ENCODE measurements at places on chromosomes 4 and X. TPM values are rescaled to one million over a fixed set of nuclear protein-coding genes. Genes with fewer than 3 reads are reported as not detected.

Gene PSAPL1
- not detected for polyA plus RNA-seq

Gene SHROOM4
- polyA plus RNA-seq: 0.65 TPM

Gene NUDT10
- polyA plus RNA-seq: 0.95 TPM

Gene SATL1
- not detected for polyA plus RNA-seq

Gene ADH1B
- polyA plus RNA-seq: 1,163 TPM

Gene C4orf51
- not detected for polyA plus RNA-seq

Gene CT55
- polyA plus RNA-seq: not detected

Gene ZRSR2
- polyA plus RNA-seq: 3.1 TPM

Gene HS6ST2
- 0.01 TPM for polyA plus RNA-seq

Gene FAM9C
- not detected for polyA plus RNA-seq

Gene ABLIM2
- polyA plus RNA-seq: 0.93 TPM

Gene CXCL6
- polyA plus RNA-seq: 3.0 TPM

Gene KLB
- polyA plus RNA-seq: 13.5 TPM

Gene PDGFRA
- 8.7 TPM for polyA plus RNA-seq

Gene MAGEB1
- polyA plus RNA-seq: not detected

Gene SPIN2A
- polyA plus RNA-seq: 0.54 TPM

Gene STARD8
- polyA plus RNA-seq: 1.8 TPM

Gene TMPRSS11E
- not detected for polyA plus RNA-seq

Gene CTSO
- polyA plus RNA-seq: 23.1 TPM

Gene S100G
- polyA plus RNA-seq: not detected

Gene OCIAD2
- polyA plus RNA-seq: 159 TPM

Gene AADAT
- polyA plus RNA-seq: 11.1 TPM

Gene MTNR1A
- polyA plus RNA-seq: not detected

Gene GSX2
- not detected for polyA plus RNA-seq

Gene C4orf54
- polyA plus RNA-seq: not detected

Gene HPGD
- polyA plus RNA-seq: 24.2 TPM

Gene SHOX
- polyA plus RNA-seq: not detected

Gene BEX2
- polyA plus RNA-seq: 1.9 TPM

Gene CYP2U1
- 2.8 TPM for polyA plus RNA-seq

Gene IL2
- not detected for polyA plus RNA-seq

Gene TASL
- 0.38 TPM for polyA plus RNA-seq

Gene MAGEA8
- polyA plus RNA-seq: not detected

Gene GNRHR
- not detected for polyA plus RNA-seq

Gene BTC
- polyA plus RNA-seq: 0.29 TPM

Gene CD40LG
- polyA plus RNA-seq: 0.13 TPM

Gene SCML1
- polyA plus RNA-seq: 15.5 TPM

Gene PCDH7
- 0.32 TPM for polyA plus RNA-seq

Gene TRAM1L1
- polyA plus RNA-seq: not detected

Gene CCNA2
- polyA plus RNA-seq: 0.76 TPM

Gene ITM2A
- 3.6 TPM for polyA plus RNA-seq

Gene NEXMIF
- polyA plus RNA-seq: 0.01 TPM

Gene SMIM10L2A
- polyA plus RNA-seq: 0.09 TPM

Gene KCNIP4
- polyA plus RNA-seq: not detected

Gene ZNF41
- polyA plus RNA-seq: 1.9 TPM

Gene BRS3
- not detected for polyA plus RNA-seq

Gene FAAH2
- 3.6 TPM for polyA plus RNA-seq

Gene TMSB15A
- 0.25 TPM for polyA plus RNA-seq

Gene NEIL3
- polyA plus RNA-seq: 0.07 TPM

Gene CFAP299
- not detected for polyA plus RNA-seq

Gene SPANXD
- polyA plus RNA-seq: not detected

Gene RPS6KA6
- polyA plus RNA-seq: 0.57 TPM

Gene FHIP1A
- 0.50 TPM for polyA plus RNA-seq

Gene NPY5R
- polyA plus RNA-seq: 0.24 TPM
